Activated T-helper 1 cell treated with anti-CD3 and anti-CD28 coated beads, Interleukin-12 subunit alpha, Interleukin-12 subunit beta, Interleukin-2, Interleukin-4 antibody, amounts not matched to agents 30 ng/mL and 10 ng/mL and 1 ng/mL, durations not matched to agents 14 hours and 24 hours and 36 hours (primary cell): ENCODE measurements at places on chromosomes 3 and 15. TPM values are rescaled to one million over a fixed set of nuclear protein-coding genes. Genes with fewer than 3 reads are reported as not detected.

Gene ROBO2
- total RNA-seq = not detected in 2 replicates

Gene CPLX3
- 0.17 and 0.29 TPM in 2 replicates for total RNA-seq

Gene ARID3B
- 48.8 and 53.6 TPM in 2 replicates for total RNA-seq

- H3K36me3 ChIP-seq = no peaks in the 10 kb centered on the region
- peaks cover 7% of the 10 kb centered on the region for H3K4me1 ChIP-seq
- H3K4me3 ChIP-seq = no peak overlapping the region
- no peak overlapping the region for H3K27ac ChIP-seq
- no peak for DNase-seq
Observed at GRCh38 chr3:106570426-106570825, 701.6 kb upstream of the CBLB start.

- H3K4me3 ChIP-seq = peak overlapping the region; percentile 76
- peaks cover 76% of the 10 kb centered on the region for H3K27me3 ChIP-seq
- H3K27ac ChIP-seq = peak overlapping the region; percentile 48
- H3K4me1 ChIP-seq = peaks cover 25% of the 10 kb centered on the region
Observed at GRCh38 chr15:67833710-67834511, 5.9 kb downstream of the RNU6-1 start.
